ENCODE measurements at places on chromosomes 5 and 9.

DNA sequence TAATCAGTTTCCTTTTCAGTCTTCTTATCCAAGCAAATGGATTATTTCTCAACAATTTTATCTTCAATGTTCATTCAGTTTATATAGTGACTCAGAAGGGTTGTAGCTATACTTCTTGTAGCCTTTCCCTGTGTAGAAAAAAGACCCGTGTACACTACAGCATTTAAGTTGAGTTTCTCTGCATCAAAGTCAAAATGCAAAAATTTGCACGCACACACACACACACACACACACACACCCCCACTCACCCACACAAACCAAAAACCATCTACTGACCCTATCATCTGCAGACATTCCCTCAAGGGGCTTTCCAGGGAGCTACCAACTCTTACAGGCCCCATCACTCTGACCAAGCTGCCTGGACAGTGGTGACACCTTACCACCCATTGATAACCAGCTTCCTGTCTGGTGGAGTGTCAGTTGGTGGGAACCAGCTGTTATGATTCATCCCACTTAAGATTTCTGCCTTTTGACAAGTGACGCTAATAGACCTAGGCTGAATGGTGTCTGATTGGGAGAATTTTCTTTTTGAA lies 12.2 kb upstream of the ELL2 start:
- no peak for DNase-seq

DNA sequence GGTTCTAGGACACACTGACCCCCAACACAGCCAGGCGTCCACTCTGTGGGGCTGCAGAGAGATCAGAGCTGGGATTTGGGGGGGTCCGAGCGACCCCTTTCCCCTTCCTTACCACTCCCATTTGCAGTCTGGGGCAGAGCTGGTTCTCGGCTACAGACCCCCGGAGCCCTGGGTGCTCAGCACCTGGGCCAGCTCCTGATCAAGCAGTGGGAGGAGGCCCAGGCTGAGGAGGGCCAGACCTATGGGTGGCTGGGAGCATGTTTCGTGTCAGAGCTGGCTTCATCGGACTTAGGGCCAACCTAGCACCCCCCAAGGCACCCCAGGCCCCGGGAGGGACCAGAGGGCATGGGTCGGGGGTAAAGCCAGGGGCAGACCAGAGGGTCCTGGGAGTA lies 7.6 kb downstream of the GRIN1 start:
- no peak for DNase-seq

DNA sequence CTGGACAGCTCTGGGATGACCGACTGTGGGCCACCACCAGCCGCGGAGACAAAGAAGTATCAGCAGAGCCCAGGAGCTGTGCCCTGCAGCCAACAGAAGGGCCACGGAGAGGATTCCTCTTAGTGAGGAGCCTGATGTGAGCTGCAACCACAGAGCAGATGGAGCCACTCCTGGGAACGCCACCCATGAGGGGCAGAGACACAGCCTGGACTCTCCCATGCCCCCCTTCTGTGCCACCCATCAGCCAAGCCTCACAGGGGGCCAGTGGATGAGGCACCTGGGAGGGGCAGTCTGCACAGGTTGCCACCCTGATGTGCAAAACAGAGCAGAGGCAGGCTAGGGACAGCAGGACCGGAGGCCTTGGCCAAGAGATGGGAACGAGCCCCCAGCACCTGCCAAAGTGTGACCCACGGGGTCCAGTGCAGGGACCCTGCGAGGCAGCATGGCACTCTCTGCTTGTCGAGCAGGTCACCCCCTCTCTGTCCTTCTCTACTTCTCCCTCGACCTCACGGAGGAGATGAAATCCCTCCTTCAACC lies 380.7 kb upstream of the IRX1 start:
- DNase-seq: no peak

GRCh38 chr9:77769246-77769645 lies 121.1 kb upstream of the GNA14 start:
- no peak for DNase-seq

- DNase-seq: no peak
Measured at GRCh38 chr5:150296496-150296895, 6.2 kb downstream of the ARSI start.

GRCh38 chr9:36137392-36138004 lies 965 bp downstream of the GLIPR2 start:
- DNase-seq: no peak

DNA sequence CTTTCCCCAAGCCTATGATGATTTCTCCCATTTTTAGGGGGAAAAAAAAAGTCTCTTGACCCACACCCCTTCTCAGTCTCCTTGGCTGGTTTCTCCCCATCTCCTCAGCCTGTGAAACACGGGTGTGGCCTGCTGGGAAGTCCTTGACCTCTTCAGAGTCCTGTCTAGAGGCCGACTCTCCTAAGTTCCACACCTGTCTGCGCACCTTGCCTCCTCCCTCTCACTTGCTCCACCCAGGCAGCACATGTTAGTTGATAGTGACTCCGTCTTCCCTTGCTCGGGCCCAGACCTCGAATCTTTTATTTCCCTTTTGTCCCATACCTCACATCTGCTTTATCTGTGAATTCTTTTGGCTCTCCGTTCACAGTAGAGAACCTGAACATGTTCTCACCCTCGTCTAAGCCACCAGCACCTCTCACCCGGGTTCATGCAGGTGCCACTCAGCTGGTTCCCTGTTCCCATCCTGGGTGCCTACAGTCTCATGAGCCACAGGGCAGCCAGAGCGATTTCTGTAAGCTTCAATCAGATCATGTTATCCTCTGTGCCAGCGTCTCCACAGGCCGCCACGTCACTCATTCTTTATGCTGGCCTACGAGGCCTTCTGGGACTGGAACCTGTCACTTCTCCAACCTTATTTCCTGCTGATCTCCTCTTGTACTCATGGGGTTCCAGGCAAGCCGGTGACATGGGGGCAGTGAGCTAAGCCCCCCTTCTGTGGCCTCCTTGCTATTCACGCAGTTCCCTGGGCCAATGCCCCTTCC lies 51.7 kb upstream of the LRRTM2 start:
- no peak for DNase-seq

- DNase-seq: no peak
Measured at GRCh38 chr5:90158131-90158530, 251.4 kb downstream of the CETN3 start.

GRCh38 chr5:65334077-65334476 lies 147.6 kb downstream of the ADAMTS6 start:
- DNase-seq: no peak

DNA sequence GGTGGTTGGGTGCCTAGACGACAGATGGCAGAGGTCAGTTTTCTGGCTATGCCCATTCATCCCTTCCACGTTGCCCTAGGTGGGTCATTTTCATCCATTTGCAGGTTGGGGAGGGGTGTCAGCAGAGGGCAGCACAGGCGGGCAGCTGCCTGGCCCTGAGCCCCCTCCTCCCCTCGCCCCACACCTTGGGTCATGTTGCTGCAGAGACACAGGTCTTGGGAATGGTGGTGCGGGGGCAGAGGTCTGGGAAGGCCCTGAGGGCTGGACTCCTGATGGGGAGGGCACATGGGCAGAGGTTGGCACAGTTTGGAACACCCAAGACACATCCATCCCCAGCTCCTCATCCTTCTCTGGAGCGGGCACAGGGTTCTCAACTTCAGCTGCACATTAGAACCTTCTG lies 103.2 kb upstream of the LMX1B start:
- DNase-seq: no peak

DNA sequence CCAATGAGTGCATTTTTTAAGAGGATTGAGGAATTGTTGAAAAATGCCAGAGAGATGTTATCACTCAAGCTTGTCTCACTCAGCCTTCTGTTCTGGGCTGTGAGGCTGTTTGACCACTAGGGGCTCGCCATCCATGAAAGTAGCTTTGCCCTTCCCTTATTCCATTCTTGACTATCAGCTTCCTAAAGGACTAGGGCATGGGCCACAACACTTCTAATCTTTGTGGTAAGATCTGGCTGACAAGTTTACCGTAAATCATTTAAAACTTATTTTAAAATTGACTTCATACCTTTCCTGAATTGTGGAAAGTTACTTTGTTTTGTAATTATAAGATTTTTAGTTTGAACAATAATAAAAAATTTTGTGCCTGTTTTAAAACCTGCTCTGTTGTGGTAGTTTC lies 49.5 kb downstream of the TJP2 start:
- no peak for DNase-seq

DNA sequence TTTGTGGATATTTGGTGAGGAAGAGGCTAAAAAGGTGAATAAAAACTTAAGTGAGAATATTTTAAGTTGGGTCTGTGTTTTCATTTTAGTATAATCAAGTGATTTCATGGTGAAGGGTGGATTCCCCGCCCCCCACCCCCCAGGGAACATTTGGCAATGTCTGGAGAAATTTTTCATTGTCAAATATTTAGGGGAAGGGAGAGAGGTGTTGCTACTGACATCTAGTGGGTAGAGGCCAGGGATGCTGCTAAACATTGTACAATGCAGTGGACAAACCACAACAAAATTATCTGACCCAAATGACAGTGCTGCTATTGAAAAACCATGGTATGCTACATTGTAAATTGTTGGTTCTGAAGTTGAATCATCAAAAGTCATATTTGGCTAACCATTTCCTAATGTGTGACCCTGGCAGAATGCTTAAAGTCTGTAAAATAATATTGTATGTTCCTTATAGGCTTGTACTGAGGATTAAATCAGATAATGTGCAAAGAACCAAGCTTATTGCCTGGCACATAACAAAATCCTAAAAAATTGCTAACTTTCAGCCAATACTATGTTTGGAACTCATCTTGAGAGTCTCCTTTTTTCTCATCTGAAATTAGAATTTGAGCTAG lies 5.6 kb downstream of the C5orf24 start:
- no peak for DNase-seq

GRCh38 chr9:71678999-71679398 lies 89.3 kb downstream of the CEMIP2 start:
- DNase-seq: no peak

GRCh38 chr5:34854459-34855174 lies 15.7 kb downstream of the TTC23L start:
- DNase-seq: no peak

DNA sequence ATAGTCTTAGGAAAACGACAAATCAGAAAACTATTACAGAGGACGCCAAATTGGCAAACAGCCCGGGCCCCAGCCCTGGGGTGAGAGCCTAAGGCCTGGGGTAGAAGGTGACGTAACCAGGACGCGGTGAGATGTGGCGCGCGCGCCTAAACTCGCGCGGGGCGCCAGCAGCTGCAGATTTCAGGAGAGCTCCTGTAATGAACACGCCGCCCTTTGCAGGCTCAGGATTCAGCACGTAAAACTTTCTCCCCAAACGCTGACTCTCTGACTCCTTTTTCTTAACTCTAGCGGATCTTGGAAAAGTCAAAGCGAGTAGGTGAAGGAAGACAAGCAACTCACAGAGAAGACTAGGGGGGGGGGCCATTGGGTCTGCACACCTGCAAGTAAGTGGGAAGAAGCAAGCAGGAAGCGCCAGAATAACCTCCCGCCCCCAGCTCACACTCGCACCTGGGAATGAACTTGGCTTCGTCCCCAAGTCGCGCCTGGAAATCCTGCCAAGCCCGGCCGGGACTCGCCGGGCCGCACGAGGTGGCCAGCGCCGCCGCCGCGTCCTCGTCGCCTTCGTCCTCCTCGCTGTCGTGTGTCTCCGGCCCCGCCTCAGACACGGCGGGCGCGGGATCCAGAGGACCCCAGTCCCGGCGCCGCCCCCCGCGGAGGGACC lies 822 bp downstream of the RASEF start:
- no peak for DNase-seq

GRCh38 chr5:114857941-114858551 lies 311.7 kb downstream of the TRIM36 start:
- no peak for DNase-seq

GRCh38 chr5:142143878-142144277 lies 35.3 kb downstream of the NDFIP1 start:
- DNase-seq: no peak

GRCh38 chr5:158923799-158924551 lies 175.7 kb downstream of the EBF1 start:
- DNase-seq: no peak

GRCh38 chr9:110599468-110599867 lies 19.9 kb upstream of the SVEP1 start:
- no peak for DNase-seq
